ENCODE measurements at places on chromosomes 12 and 14. TPM values are rescaled to one million over a fixed set of nuclear protein-coding genes. Genes with fewer than 3 reads are reported as not detected.

GRCh38 chr14:25041484-25041883 lies 8.5 kb downstream of the STXBP6 start:
- H3K4me3 ChIP-seq, result no peak overlapping the region
- no peaks in the 10 kb centered on the region for H3K27me3 ChIP-seq
- DNase-seq, result no peak
- peaks cover 77% of the 10 kb centered on the region for H3K4me1 ChIP-seq
- no peaks in the 10 kb centered on the region for H3K36me3 ChIP-seq

DNA sequence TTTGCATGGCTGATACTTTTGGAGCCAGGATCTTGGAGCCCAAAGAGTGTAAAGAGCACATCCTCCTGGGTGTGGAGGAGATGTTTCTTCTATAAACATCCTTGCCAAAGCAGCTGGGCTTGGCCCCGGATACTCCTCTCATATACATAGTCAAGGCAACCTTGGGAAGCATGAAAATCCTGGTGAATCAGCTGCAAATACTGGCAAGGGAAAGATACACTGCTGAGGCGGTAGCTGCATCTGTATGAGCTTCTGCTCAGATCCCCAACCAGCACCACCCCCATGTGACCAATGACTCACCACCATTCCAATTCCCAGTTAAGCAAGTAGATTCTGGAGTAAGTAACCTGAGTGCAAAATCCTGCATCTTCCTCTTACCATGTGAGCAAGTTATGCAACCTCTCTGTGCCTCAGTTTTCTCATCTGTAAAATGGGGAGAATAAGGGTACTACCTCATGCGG lies 567.4 kb downstream of the MED13L start:
- no peak for DNase-seq
- no peaks in the 10 kb centered on the region for H3K27me3 ChIP-seq
- no peaks in the 10 kb centered on the region for H3K36me3 ChIP-seq
- H3K4me3 ChIP-seq, result no peak overlapping the region

DNA sequence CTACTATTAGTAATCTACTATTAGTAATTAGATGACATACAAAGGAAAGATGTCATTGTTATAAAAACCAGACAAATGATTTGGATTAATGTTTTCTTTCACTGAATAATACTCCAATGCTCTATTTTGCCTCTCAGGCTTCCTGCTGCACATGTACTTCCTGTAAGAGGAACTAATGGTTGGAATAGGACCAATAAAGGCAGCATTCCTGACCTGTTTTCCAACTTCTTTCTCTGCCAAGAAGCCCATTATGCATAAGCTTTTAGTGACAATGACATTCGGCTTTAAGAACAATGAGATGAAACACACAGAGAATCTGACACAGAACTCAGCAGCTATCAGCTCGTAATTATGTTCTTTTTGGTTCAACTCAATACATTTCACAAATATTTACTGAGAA lies 5.2 kb upstream of the C12orf56 start:
- no peak overlapping the region for H3K27ac ChIP-seq
- H3K4me3 ChIP-seq, result no peak overlapping the region
- H3K27me3 ChIP-seq, result peaks cover 1% of the 10 kb centered on the region
- H3K4me1 ChIP-seq, result peaks cover under 1% of the 10 kb centered on the region
- no peaks in the 10 kb centered on the region for H3K36me3 ChIP-seq

DNA sequence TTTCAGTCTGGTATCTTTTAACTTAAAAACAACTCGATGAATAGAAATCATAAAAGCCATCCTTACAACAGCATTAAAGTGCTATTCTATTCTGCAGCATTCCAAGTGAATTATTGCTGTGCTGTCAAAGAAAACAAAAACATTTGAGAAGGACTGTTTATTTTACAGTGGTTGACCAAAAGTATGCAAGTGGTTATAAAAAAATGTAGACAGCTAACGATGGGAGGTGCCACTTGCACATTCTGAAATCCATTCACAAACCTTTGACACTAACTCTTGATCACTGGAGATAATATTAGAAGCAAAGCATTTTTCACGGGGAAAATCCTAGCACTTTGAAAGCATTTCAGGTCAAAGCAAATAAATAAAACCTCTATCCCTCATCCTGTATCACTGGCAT lies 55.6 kb downstream of the HMGA2 start:
- H3K27me3 ChIP-seq, result no peaks in the 10 kb centered on the region
- H3K36me3 ChIP-seq, result no peaks in the 10 kb centered on the region
- no peak overlapping the region for H3K4me3 ChIP-seq
- no peak overlapping the region for H3K27ac ChIP-seq

DNA sequence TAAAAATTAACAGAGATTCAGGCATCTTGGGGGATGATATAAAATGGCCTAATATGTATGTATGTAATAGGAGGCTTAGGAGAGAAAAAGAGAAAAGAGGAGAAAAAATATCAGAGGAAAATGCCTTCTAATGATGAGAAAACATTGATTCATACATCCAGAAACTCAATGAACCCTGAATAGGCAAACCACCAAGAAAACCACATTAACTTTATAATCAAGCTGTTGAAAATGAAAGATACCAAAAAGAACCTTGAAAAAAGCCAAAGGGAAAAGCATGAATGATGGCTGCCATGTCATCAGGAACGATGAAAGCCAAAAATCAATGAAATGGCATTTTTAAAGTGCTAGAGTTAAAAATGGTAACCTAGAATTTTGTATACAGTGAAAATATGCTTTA lies 180.2 kb downstream of the EPS8 start:
- no peak overlapping the region for H3K4me3 ChIP-seq
- H3K4me1 ChIP-seq, result no peaks in the 10 kb centered on the region
- no peak for DNase-seq
- H3K36me3 ChIP-seq, result no peaks in the 10 kb centered on the region

GRCh38 chr14:25042362-25043299 lies 7.3 kb downstream of the STXBP6 start:
- no peak for DNase-seq
- no peaks in the 10 kb centered on the region for H3K36me3 ChIP-seq
- peaks cover 78% of the 10 kb centered on the region for H3K4me1 ChIP-seq
- H3K4me3 ChIP-seq, result no peak overlapping the region
- H3K27me3 ChIP-seq, result no peaks in the 10 kb centered on the region

GRCh38 chr12:44317651-44318126 lies 481.8 kb downstream of the TMEM117 start:
- no peaks in the 10 kb centered on the region for H3K4me1 ChIP-seq
- DNase-seq, result no peak
- no peaks in the 10 kb centered on the region for H3K27me3 ChIP-seq
- H3K27ac ChIP-seq, result no peak overlapping the region

GRCh38 chr12:47757364-47757839 lies 1.3 kb downstream of the RAPGEF3 start:
- H3K27ac ChIP-seq, result peak overlapping the region; percentile 80
- DNase-seq, result no peak
- no peaks in the 10 kb centered on the region for H3K27me3 ChIP-seq
- no peaks in the 10 kb centered on the region for H3K36me3 ChIP-seq
- H3K4me1 ChIP-seq, result peaks cover 53% of the 10 kb centered on the region

GRCh38 chr14:74267588-74267987 lies 28.3 kb downstream of the VSX2 start:
- H3K27ac ChIP-seq, result no peak overlapping the region
- DNase-seq, result no peak
- no peak overlapping the region for H3K4me3 ChIP-seq
- no peaks in the 10 kb centered on the region for H3K27me3 ChIP-seq
- no peaks in the 10 kb centered on the region for H3K4me1 ChIP-seq
- no peaks in the 10 kb centered on the region for H3K36me3 ChIP-seq

DNA sequence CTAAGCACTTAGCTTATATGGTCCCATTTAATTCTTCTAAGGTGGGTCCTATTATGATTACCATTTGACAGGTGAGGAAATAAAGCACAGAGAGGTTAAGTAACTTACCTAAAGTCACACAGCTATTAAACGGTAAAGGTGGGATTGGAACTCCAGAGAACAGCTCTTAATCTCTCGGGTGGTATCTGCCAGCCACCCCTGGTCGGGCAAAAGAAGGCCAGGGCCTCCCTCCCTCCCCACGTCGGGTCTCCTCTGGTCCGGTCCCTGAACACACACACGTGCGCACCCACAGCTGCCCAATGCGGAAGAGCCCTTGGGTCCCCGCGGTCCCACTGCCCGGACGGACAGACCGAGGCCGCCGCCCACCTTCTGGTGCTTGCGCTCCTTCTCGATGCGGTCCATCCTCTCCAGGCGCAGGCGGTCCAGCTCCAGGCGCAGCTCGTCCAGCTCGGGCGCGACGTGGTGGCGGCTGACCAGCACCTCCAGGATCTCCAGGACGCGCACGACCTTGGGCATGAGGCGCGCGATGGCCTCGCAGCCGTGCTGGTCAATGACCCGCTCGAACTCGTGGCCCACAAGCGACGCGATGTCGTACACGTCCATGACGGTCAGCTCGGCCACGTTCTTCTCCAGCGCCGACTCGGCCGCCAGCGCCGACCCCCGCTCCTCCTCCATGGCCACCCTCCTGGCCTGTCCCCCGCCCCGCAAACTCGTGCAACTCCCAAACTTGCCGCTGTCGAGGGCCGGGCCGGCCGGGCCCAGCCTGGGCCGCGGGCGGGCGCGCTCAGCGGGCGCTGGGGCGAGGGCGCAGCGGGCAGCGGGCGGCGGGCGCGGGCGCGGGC lies 490 bp downstream of the RILPL1 start:
- peaks cover 38% of the 10 kb centered on the region for H3K4me1 ChIP-seq
- peaks cover 6% of the 10 kb centered on the region for H3K36me3 ChIP-seq

- no peaks in the 10 kb centered on the region for H3K36me3 ChIP-seq
- H3K27me3 ChIP-seq, result no peaks in the 10 kb centered on the region
- H3K4me1 ChIP-seq, result no peaks in the 10 kb centered on the region
- DNase-seq, result no peak
- H3K27ac ChIP-seq, result no peak overlapping the region
Observed at GRCh38 chr12:50961708-50962107, 9.4 kb downstream of the HIGD1C start.

DNA sequence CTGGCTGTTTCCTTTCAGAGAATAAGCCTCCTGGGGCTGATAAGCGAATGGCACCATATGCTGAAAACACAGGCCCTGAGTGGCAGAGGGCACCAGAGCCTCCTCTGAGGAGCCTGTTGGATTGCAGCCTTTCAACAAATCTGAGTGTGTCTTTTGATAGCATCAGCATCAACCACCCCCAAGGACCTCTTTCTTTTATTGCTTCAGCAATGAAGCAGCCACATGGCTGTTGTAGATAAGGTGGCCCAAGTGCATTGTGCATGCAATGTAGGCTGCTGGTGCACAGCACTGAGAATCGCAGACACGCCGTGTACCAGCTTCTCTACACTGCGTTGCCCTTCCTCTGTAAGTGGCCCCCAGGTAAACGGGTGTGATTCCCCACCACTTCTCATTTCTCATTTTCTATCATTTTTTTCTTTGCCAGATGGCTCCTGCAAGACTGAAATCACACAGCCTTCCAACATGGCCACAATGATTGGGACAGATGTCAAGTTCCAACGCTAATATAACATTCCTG lies 191.7 kb downstream of the DAD1 start:
- no peaks in the 10 kb centered on the region for H3K27me3 ChIP-seq
- no peak overlapping the region for H3K27ac ChIP-seq
- DNase-seq, result peak; percentile 42
- H3K4me1 ChIP-seq, result no peaks in the 10 kb centered on the region
- no peak overlapping the region for H3K4me3 ChIP-seq

DNA sequence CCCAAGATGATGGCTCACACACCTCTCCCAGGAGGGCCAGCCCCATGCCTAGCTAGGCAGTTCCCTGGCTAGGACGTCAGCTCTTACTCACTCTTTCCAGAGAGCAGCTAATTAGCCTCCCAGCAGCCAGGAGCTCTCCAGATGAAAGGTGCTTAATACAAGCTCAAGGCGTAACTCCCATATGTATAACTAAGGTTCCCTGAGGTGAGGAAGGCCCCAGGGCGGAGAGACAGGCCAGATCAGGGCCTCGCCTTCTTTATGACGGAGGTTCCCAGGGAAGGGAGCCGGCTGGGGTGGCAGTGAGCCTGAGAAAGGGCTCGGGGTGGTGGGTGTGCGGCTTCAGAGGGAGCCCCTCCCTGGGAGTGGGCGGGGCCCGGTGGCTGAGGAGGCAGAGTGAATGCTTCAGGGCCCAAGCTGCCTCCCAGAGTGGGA lies 26.4 kb upstream of the ZFP36L1 start:
- H3K4me1 ChIP-seq, result peaks cover 56% of the 10 kb centered on the region
- DNase-seq, result no peak
- peak overlapping the region; percentile 74 for H3K27ac ChIP-seq
- H3K36me3 ChIP-seq, result no peaks in the 10 kb centered on the region
- H3K27me3 ChIP-seq, result no peaks in the 10 kb centered on the region

DNA sequence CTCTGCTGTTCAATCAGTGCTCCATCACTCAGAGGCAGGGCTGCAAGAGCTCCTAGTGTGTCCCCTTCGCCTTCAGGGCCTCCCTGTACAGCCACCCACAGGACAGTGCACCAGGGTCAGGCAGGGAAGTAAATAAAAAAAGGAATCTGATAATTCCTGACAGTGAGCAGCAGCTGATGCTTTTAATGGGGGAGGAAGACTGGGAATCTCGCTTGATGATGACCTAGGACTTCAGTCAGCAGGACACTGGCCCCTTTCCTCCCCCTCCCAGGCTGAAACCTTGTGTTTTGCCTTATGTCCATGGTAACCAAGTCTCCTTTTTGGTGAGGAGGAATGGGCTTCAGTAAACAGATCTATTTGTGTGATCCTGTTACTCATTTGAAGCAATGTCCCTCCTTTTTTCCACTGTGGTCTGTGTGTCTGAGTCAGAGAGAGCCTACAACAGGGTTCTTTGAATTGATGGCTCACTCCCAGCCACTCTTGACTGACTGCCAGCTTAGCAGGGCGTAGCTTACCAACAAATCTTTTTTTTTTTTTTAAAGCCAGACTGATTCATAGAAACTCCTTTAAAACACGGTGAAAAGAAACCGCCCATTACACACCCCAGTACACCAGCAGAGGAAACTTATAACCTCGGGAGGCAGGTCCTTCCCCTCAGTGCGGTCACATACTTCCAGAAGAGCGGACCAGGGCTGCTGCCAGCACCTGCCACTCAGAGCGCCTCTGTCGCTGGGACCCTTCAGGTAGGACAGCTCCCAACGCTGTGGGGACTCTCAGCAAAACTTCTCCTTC lies at the start of gene EMP1:
Gene EMP1, plus strand, starts transcription at position 597 of the 792 bp plus-strand sequence. CDS start 14,785 bp downstream, outside the sequence.
- peaks cover 54% of the 10 kb centered on the region for H3K4me1 ChIP-seq
- H3K27me3 ChIP-seq, result no peaks in the 10 kb centered on the region
- H3K27ac ChIP-seq, result peak within 1 kb of the TSS; percentile 77
- peak within 1 kb of the TSS; percentile 52 for H3K4me3 ChIP-seq
- H3K36me3 ChIP-seq, result no peaks in the 10 kb centered on the region

DNA sequence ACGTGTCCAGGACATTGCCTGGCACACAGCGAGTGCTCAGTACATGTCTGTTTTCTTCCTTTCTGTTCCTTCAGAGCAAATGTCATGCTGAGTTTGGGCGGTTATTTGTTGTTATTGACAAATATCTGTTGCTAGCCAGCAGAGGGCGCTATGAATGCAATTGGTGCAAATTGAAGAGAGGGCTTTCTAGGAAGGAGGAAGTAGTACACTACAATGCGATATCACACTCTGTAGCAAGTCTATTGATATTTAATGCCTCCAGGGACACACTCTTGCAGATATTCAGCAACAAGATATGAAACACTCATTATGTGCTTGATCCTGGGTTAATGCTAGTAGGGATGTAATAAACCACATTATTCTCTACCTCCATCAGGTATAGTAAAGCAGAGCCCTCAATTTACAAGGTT lies 267.3 kb upstream of the SRRM4 start:
- H3K4me3 ChIP-seq, result no peak overlapping the region
- no peaks in the 10 kb centered on the region for H3K4me1 ChIP-seq
- H3K27ac ChIP-seq, result no peak overlapping the region
- no peak for DNase-seq
- no peaks in the 10 kb centered on the region for H3K36me3 ChIP-seq
- H3K27me3 ChIP-seq, result no peaks in the 10 kb centered on the region

SLCO1C1 gene
- 2.4 TPM for total RNA-seq

EPS8 gene
- total RNA-seq, result 79.4 TPM

FOXG1 gene
- total RNA-seq, result 0.83 TPM

RTN1 gene
- 7.6 TPM for total RNA-seq

CCDC175 gene
- not detected for total RNA-seq

ZNF385A gene
- total RNA-seq, result 15.9 TPM

SGPP1 gene
- total RNA-seq, result 19.9 TPM

SERPINA5 gene
- total RNA-seq, result 2.7 TPM

NPFF gene
- total RNA-seq, result not detected

SLC5A8 gene
- not detected for total RNA-seq

CAPRIN2 gene
- total RNA-seq, result 21.5 TPM
